ENCODE measurements at places on chromosomes 5 and 9.
A peak's percentile ranks its signal among the peaks of the same experiment; 100 is the strongest.

DNA sequence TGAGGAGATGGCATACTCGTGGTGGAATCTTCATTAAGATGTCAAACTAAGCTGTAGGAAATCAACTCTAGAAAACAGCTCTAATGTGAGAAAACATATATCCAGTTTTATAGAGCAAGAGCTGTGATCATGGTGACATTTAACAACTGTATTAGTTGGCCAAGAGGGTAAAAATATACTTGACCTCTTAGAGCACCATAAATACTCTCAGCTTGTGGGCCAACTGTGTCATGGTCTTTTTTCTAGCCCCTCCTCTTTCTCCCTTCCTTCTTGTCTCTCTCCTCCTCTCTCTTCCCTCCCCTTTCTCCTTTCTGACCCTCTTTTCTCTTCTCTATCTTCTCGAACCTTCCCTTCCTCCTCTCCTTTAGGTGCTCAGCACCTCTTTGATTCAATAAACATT is 54.7 kb downstream of the TMC1 start:
- H3K4me1 ChIP-seq: peaks cover 5% of the 10 kb centered on the region
- H3K27me3 ChIP-seq: no peaks in the 10 kb centered on the region
- no peak for DNase-seq
- peak overlapping the region; percentile 78 for H3K27ac ChIP-seq

GRCh38 chr5:172150514-172151425 is 37.3 kb downstream of the STK10 start:
- DNase-seq: no peak
- H3K36me3 ChIP-seq: no peaks in the 10 kb centered on the region
- no peak overlapping the region for H3K27ac ChIP-seq
- no peaks in the 10 kb centered on the region for H3K4me1 ChIP-seq
- no peak overlapping the region for H3K4me3 ChIP-seq

GRCh38 chr5:59484618-59485017 is 408.9 kb downstream of the PDE4D start:
- no peak overlapping the region for H3K4me3 ChIP-seq
- no peak overlapping the region for H3K27ac ChIP-seq
- DNase-seq: no peak
- H3K4me1 ChIP-seq: no peaks in the 10 kb centered on the region

DNA sequence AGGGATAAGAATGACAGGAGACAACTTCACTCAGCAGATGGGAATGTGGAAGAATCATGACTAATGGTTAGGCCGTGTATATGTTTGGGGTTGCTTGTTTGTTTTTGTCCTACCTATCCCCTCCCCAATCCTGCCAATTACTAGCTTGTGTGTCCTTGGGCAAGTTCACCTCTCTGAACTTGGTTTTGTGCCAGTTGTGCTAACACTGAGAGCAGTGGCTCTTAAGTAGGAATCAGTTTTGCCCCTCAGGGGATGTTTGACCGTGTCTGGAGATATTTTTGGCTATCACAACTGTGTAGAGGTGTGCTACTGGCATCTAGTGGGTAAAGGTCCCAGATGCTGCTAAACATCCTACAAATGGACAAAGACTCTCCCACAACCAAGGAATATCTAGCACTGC is 287.0 kb downstream of the DMRT2 start:
- DNase-seq: no peak
- no peaks in the 10 kb centered on the region for H3K4me1 ChIP-seq
- H3K36me3 ChIP-seq: no peaks in the 10 kb centered on the region
- no peaks in the 10 kb centered on the region for H3K27me3 ChIP-seq
- no peak overlapping the region for H3K4me3 ChIP-seq
- H3K27ac ChIP-seq: no peak overlapping the region

DNA sequence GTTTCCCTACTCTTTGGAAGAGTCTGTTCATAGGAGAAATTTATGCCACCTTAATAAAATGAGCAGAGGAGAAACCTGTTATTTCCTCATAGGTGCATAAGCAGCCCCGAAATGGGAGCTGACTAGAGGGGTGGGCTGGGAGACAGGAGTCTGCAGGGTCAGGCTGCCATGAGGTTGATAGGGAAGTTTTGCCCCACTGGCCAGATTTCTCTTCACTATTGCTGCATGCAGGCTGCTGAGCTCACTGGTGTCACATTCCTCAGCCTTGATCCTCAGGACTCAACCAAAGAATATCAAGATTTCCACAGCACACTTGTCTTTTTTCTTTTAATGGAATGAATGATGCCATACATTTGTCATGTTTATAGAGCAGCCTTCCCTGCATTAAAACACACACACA is 60.7 kb downstream of the BHMT start:
- H3K4me3 ChIP-seq: no peak overlapping the region
- no peaks in the 10 kb centered on the region for H3K4me1 ChIP-seq
- H3K27me3 ChIP-seq: no peaks in the 10 kb centered on the region
- no peak overlapping the region for H3K27ac ChIP-seq
- no peaks in the 10 kb centered on the region for H3K36me3 ChIP-seq
- DNase-seq: no peak

GRCh38 chr9:27655441-27655840 is 82.2 kb upstream of the C9orf72 start:
- H3K4me3 ChIP-seq: no peak overlapping the region
- H3K4me1 ChIP-seq: no peaks in the 10 kb centered on the region
- DNase-seq: no peak
- no peak overlapping the region for H3K27ac ChIP-seq
- no peaks in the 10 kb centered on the region for H3K27me3 ChIP-seq

DNA sequence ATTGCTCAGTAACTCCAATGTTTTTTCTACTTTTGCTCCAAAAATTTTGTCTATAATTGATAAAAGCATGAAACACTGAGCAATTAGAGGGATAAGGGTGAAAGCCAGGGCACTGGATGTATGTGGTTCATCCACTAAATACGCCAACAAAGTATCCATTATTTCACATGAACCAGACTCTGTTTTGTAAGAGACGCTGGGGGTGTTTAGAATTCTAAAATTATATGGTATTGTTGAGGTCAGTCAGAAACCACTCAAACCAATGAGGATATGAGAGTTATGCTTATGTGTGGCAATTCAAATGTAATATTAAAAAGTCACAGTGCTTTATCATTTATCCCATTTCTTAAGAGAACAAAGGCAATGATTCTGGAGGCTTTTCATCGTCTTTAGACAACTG is 220.2 kb downstream of the EFNA5 start:
- H3K4me1 ChIP-seq: no peaks in the 10 kb centered on the region
- DNase-seq: no peak
- no peak overlapping the region for H3K4me3 ChIP-seq
- H3K27ac ChIP-seq: no peak overlapping the region

DNA sequence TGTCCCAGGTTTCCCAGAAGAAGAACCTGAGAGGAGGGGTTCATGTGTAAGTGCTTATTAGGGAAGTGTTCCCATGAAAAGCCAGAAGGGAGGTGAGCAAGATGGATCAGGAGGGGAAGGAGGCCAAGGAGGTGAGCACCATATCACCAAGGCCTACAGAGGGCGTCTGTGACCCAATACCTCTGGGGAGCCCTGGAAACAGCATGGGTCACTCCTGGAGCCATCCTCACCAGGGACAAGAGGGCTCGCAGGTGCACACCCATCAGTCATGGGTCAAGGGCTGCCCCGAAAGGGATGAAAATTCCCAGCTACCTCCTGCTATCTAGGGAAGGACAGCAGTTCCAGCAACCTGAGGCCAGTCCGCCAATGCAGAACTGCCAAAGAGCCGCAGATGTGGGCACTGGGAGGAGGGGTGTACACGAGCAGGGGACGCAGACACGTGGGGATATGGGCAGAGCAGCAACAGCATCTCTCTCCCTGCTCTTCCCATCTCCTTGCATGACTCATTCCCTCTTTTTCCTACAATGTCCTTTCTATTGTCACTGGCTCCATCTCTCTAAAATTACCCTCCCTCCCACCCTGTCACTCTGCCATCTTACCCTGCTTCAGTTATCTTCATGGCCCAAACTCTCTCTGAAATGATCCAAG is 167.6 kb upstream of the FSTL4 start:
- H3K4me1 ChIP-seq: no peaks in the 10 kb centered on the region
- DNase-seq: no peak
- no peaks in the 10 kb centered on the region for H3K27me3 ChIP-seq
- no peaks in the 10 kb centered on the region for H3K36me3 ChIP-seq

- no peaks in the 10 kb centered on the region for H3K27me3 ChIP-seq
- H3K4me1 ChIP-seq: no peaks in the 10 kb centered on the region
- no peaks in the 10 kb centered on the region for H3K36me3 ChIP-seq
- DNase-seq: no peak
Measured at GRCh38 chr5:142668336-142668735, 17.6 kb downstream of the FGF1 start.

- DNase-seq: no peak
- H3K27ac ChIP-seq: no peak overlapping the region
- no peaks in the 10 kb centered on the region for H3K36me3 ChIP-seq
- no peak overlapping the region for H3K4me3 ChIP-seq
- no peaks in the 10 kb centered on the region for H3K4me1 ChIP-seq
Measured at GRCh38 chr9:76516871-76517270, 57.9 kb downstream of the GCNT1 start.

DNA sequence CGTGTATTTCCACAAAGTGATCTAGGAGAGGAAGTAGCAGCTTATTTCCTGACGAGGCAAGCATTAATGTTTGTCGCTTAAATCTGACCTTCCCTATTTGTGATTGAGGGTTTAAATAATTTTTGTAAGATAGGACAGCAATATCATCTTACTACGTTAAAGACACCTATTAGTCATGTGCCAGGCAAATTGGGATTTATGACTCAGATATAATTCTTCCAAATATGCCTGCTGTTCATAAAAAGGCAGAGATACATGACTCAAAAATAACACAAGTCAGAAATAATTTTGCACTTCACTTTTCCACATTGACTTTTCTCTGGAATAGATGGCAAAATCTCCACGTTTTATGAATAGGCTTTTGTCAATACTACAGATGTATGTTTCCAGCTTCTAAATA is 43.0 kb upstream of the CDH12 start:
- no peaks in the 10 kb centered on the region for H3K27me3 ChIP-seq
- no peaks in the 10 kb centered on the region for H3K36me3 ChIP-seq
- no peak overlapping the region for H3K27ac ChIP-seq
- DNase-seq: no peak
- H3K4me3 ChIP-seq: no peak overlapping the region
- no peaks in the 10 kb centered on the region for H3K4me1 ChIP-seq

GRCh38 chr9:631596-631995 is 209.9 kb upstream of the DMRT1 start:
- H3K4me3 ChIP-seq: no peak overlapping the region
- no peak for DNase-seq
- H3K27me3 ChIP-seq: no peaks in the 10 kb centered on the region
- no peak overlapping the region for H3K27ac ChIP-seq
- H3K36me3 ChIP-seq: no peaks in the 10 kb centered on the region

- no peak for DNase-seq
- H3K4me1 ChIP-seq: no peaks in the 10 kb centered on the region
- no peak overlapping the region for H3K4me3 ChIP-seq
Measured at GRCh38 chr5:150780816-150781221, 2.3 kb downstream of the SMIM3 start.

DNA sequence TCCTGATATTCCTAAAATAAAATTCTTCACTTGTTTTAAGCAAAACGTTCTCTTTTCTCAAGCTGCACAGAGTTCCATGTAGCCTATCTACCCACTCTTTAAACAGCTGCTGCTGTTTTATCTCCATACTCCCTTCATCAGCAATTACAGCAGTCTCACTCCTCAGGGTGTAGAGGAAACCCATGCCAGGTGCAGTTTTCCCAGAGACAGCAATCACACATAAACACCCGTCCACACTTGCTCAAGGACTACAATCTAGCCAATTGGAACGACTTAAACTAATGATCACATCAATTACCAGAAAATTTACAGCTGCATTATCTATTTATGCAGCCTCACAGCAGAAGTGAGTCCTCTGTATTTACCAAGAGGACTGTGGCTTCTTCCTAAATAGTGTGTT is 141.7 kb downstream of the HTR1A start:
- H3K4me3 ChIP-seq: no peak overlapping the region
- H3K36me3 ChIP-seq: no peaks in the 10 kb centered on the region
- H3K27ac ChIP-seq: no peak overlapping the region
- H3K4me1 ChIP-seq: no peaks in the 10 kb centered on the region
- no peaks in the 10 kb centered on the region for H3K27me3 ChIP-seq
- DNase-seq: no peak

DNA sequence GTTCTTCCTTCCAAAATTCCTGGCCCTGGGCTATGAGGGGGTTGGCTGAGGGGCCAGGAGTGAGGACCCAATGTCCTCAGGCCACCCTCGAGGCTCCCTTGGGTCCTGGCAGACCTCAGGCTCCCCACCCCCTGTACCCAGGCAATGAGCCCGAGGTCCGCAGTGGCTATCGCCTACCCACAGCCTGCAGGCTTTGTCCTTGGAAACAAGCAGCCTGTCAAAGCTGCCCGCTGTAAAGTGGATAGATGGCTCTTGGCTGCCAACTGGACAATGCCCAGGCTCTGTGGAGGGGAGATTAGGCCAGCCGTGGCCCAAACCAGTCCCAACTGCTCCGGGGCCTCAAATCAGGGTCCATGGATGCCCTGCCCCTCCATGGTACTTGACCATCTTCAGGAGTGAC is 2.2 kb upstream of the ADGRD2 start:
- no peaks in the 10 kb centered on the region for H3K27me3 ChIP-seq
- no peak for DNase-seq
- H3K27ac ChIP-seq: no peak overlapping the region
- H3K4me1 ChIP-seq: no peaks in the 10 kb centered on the region

DNA sequence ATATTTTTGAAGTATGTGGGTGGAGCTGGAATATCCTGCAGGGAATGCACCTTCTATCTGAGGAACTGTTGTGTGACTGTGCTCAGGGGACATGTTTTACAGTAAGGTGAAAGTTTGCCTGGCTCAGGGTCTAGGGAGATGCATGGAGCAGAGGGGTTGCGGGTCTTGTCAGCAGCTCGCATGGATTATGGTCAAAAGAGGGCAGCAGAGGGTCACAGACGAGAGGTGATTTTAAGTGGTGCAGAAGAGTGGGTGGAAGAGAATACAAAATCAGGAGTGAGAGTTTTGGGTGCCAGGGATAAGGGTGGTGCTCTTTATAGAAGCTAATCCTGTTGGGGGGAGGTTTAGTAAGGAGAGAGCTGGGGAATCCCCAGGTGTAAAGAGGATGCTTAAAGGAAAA is 53.5 kb upstream of the GRIN3A start:
- H3K4me1 ChIP-seq: no peaks in the 10 kb centered on the region
- no peak overlapping the region for H3K27ac ChIP-seq
- H3K36me3 ChIP-seq: no peaks in the 10 kb centered on the region
- H3K4me3 ChIP-seq: no peak overlapping the region
- no peak for DNase-seq
- no peaks in the 10 kb centered on the region for H3K27me3 ChIP-seq

- H3K4me3 ChIP-seq: no peak overlapping the region
- no peaks in the 10 kb centered on the region for H3K36me3 ChIP-seq
- H3K27me3 ChIP-seq: no peaks in the 10 kb centered on the region
- no peak overlapping the region for H3K27ac ChIP-seq
Measured at GRCh38 chr5:39566029-39566428, 141.2 kb upstream of the DAB2 start.
